A172 (cell line): ENCODE measurements at places on chromosomes 5 and 9. TPM values are rescaled to one million over a fixed set of nuclear protein-coding genes. Genes with fewer than 3 reads are reported as not detected.

DNA sequence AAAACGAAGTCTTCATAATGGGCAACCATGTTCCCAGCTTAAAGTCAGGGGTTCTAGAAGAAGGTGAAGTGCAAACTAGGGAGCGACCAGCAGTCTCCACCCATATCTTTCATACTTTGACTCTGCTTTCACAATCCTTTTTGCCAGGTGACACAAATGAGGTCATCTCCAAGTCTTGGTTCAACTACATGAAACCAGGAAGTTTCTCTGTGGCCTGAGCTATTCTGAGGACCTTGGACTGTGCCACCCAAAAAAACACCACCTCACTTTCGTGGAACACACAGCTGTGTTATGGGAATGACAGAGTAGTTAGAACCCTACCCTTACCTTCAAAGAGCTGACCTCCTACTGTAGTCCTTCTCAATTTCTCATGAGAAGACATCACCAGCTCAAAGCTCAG lies 309.2 kb downstream of the AGTPBP1 start:
- DNase-seq, result no peak

GRCh38 chr9:123834889-123835562 lies 94.9 kb downstream of the DENND1A start:
- DNase-seq, result peak; percentile 75

- DNase-seq, result peak; percentile 21
Observed at GRCh38 chr9:19998153-19998552, 209.3 kb upstream of the SLC24A2 start.

Gene BASP1
- total RNA-seq, result 49.2 and 72.9 TPM in 2 replicates

Gene FRMD3
- total RNA-seq, result 0.96 and 6.2 TPM in 2 replicates

GRCh38 chr9:98172604-98173003 lies 19.8 kb downstream of the CORO2A start:
- peak; percentile 16 for DNase-seq

Gene OR2V2
- total RNA-seq, result not detected in 2 replicates

Gene WNT8A
- not detected in 2 replicates for total RNA-seq

- DNase-seq, result no peak
Observed at GRCh38 chr9:112546149-112547012, 59.8 kb downstream of the KIAA1958 start.

Gene TRIM36
- total RNA-seq, result 11.3 and 18.9 TPM in 2 replicates

DNA sequence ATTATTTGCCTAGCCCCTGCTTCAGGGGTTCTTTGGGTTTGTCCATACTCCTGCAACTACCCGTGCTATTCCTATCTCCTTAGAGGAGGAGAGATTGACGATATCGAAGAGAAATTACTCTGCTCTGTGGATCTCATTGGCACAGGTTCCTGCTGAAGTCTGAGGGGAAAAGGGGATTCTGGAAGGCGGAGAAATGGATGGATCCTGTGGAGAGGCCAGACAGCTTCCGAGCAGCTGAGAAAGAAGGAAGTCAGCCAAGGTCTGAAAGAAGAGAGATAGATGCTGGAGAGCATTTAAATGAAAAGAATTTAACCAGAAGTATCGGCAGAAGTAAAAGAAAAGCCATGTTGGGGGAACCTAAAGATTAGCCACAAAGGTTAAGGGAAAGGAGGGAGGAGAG lies 40.4 kb upstream of the SPATA31C2 start:
- DNase-seq, result no peak

- peak; percentile 26 for DNase-seq
Observed at GRCh38 chr5:9198394-9198793, 347.5 kb downstream of the SEMA5A start.

GRCh38 chr5:68046445-68046844 lies 169.1 kb upstream of the PIK3R1 start:
- peak; percentile 96 for DNase-seq

DNA sequence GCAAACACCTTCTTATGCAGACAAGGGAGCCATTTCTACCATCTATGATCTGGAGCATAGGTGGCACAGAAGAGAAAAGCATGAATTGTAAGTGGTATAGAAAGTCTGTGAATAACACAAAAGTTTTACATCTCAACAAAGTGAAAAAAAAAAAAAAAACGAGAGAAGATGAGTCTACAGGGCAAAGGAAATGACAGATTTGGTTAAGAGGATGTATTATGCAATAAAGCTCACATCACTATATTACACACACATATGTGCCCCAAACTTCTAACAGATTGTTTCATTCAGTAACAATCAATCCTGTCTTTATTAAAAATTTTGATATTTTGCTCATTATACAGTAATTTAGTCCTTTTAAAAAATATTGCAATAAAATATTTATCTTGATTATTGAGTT lies 49.8 kb downstream of the CERT1 start:
- DNase-seq, result no peak

DNA sequence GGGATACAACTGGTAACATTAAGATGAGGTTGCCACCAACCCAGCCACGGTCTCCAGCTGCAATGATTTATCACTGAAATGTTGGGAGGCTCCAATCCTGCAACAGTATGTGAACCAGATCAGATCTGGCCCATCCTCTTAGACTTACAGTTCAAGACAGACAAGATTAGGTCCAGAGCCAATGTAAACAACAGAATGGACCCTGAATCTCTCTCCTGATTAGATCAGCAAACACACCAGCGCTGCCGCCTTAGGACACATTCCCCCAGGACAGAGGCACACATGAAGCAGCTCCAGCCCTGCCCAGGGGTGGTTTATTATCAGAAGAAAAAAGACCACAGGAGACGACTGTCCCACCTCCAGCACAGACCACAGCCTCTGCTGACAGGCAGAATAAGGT lies 82.1 kb downstream of the SLIT3 start:
- DNase-seq, result no peak

DNA sequence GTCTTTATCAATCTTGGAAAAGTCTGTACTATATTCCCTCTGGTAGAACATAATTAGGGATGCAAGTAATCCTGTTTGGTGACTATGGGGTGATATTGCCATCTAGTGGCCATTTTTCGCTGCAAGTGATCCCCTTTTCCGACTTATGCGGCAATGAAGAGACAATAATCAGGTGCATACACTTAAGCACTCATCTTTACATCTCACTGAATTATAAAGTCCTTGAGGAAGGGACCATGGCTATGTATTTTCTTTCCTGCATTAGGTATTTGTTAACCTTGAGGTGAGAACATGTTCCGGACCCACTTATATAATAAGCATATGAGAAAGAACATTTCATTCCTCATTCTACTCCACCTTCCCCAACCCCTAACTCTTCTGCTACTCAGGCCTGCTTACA lies 19.6 kb upstream of the LIX1 start:
- DNase-seq, result peak; percentile 73

GRCh38 chr5:160852049-160852448 lies at the start of gene ATP10B:
ATP10B (minus strand) TSS chr5:160852211; CDS start chr5:160688074, 164,137 bp downstream.
- no peak for DNase-seq

Gene PDGFRB
- 33.5 and 55.9 TPM in 2 replicates for total RNA-seq

- no peak for DNase-seq
Observed at GRCh38 chr9:6268826-6269397, 53.3 kb downstream of the IL33 start.

DNA sequence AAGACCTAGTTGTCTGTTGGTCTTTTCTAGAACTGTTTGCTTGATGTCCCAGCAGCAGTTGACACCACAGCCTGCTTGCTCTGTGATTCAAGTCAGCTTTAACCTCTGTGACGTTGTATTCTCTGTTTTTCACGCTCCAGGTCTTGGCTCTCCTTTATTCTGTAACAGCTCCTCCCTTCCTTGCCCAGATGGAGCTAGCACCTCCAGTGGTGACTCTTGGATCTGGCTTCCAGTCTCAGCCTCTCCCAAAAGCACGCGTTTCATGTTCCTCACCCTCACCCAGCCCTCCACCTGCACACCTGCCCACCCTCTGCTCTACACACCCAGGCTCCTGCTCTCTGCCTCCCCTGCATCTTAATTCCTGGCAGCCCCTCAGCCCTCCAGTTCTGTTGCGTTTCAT lies 50.6 kb downstream of the DMRT1 start:
- DNase-seq, result no peak

DNA sequence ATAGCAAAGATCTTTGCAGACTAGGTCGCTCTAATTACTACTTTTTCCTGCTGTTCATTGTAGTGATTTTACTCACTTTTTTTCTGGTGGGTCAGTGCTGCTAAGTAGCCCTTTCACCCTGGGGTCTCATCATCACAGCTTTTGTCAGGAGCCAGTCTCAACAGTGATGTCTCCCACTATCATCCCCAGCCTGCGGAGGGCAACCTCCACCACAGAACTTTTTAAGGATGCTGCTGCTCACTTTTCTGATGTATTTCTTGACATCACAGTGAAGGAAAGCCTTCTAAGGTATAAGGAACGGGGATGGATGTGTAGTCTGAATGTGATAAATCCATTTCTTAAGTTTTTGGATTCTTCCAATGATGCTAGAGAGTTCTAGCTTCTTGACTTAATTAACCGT lies 242.5 kb upstream of the RIOK2 start:
- DNase-seq, result no peak

Gene GIN1
- total RNA-seq, result 4.9 and 8.4 TPM in 2 replicates

Gene GRXCR2
- total RNA-seq, result not detected in 2 replicates

- DNase-seq, result peak; percentile 86
Observed at GRCh38 chr9:108813951-108814601, 41.7 kb downstream of the ACTL7B start.

DNA sequence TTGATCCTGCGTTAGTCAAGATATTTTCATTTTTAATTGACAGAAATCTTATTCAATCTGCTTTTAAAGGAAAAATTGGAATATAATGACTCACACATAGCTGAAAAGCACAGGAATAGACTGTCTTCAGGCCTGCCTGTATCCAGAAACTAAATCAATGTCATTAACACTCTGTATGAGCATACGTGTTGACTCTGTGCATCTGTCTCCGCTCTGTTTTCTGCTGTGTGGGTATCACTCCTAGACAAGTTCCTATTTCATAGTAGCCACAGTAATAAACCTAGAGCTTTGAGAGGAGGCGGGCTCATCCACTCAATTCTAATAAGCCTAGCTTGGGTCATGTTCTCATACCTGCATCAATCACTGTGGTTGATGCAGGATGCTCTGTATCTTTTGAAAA lies 267.6 kb downstream of the KCTD16 start:
- no peak for DNase-seq

GRCh38 chr9:109449036-109449798 lies 48.9 kb downstream of the PTPN3 start:
- DNase-seq, result no peak

DNA sequence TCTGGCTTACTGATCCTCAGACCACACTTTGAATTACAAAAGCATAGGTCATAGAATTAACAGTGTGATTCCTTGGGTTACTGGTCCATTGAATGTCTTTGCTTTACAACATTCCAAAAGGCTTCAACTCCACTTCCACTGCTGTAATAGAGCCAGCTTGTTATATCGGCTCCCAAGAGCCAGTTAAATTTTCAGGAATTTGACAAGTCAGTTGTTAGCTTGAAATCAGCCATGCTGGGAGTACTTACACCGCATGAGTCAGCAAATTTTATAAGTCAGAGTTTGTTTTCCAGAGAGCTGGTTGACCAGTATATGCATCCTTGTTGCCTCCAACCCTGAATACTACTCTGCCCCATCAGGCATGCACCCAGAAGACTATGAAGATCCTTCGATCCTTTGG lies 73.1 kb downstream of the FOXB2 start:
- peak; percentile 55 for DNase-seq

DNA sequence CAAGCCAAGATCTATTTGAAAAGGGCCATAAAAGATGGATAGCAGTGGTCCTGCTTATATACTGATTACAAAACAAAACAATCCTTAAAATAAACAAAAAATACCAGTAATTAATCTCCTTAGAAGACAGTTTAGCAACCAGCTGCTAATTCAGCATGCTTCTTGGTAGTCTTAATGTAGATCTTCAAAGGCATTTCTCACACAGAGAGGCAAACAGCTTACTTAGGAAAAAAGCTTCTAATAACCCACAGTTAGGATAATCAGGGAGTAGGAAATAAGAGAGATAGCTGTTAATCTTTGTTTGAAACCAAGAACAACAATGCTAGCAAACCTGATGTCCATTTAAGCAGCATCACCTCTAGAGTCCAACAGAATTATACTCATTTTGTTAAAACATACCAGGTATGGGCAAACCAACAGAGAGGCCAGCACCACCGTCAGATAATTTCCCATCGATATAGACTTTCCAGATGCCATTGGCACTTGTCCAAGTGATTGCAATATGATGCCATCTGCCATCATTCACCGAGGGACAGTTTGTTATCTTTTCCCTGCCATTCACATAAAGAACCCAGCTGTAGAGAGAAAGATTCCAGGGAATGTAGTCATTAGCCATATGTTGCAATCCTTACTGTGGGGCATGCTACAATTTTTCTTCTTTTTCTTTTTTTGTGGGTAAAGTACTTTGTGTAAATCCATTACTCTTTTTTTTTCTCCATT lies 105.6 kb upstream of the TXNDC8 start:
- DNase-seq, result peak; percentile 42

- DNase-seq, result no peak
Observed at GRCh38 chr5:171528865-171529614, 109.6 kb downstream of the FGF18 start.

Gene ORM1
- not detected in 2 replicates for total RNA-seq

Gene ANGPTL2
- total RNA-seq, result 0.17 and 0.43 TPM in 2 replicates

DNA sequence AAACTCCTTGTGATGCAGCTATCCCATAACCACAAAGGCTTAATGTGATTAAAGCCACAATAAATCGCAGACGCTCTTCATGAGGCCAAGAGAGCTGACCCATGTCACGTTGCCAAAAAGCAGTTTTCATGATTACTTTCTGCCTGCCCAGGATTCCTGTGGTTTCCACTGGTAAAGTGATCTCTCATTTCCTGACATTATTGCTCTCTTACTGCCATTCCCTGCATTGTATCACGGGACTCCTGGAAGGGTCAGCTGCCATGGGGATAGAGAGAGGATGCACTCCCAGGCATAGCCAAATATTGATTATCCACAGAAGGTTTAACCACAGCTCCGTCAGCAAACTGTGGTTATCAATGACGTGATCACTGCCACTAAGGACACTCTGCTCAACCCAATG lies 103.8 kb upstream of the SLC1A3 start:
- DNase-seq, result peak; percentile 97

- DNase-seq, result no peak
Observed at GRCh38 chr5:115388240-115388639, 91.8 kb upstream of the CCDC112 start.

DNA sequence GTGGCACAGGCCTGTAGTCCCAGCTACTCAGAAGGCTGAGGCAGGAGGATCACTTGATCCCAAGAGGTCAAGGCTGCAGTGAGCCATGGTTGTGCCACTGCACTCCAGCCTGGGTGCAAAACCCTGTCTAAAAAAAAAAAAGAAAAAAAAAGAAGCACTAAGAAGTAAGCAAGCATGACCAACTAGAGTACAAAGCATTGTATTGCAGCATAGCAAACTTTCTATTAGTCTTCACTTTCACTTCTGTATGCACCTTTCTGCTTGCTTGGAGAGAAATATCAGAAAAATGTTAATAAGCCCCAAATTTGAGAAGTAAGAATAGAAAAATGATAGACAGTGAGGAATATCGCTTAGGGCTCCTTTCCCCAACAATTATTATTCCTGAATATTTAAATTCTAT lies 497.7 kb upstream of the WWC1 start:
- DNase-seq, result no peak

DNA sequence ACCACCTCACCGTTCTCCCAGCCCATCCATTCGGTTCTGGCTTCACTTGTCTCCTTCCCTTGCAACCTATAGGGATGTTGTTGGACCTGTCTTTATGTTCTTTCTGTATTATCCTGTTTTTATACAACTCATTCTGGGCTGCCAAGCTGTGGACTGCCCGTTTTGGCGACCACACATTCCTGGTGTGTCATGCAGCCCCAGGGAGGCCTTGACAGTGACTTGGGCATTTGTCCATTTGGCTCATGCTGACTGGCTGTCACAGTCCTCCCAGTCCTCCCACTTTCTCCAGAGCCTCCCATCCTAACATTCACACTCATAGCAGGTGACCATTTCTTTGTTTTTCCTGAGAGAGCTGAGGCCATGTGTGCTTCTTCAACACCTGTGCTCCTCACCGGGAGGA lies 136.4 kb downstream of the SLF1 start:
- DNase-seq, result peak; percentile 10
